Activated T-helper 1 cell treated with anti-CD3 and anti-CD28 coated beads, Interleukin-12 subunit alpha, Interleukin-12 subunit beta, Interleukin-2, Interleukin-4 antibody, amounts not matched to agents 30 ng/mL and 10 ng/mL and 1 ng/mL, durations not matched to agents 14 hours and 24 hours and 36 hours (primary cell): ENCODE measurements at places on chromosomes 4 and X.

GRCh38 chr4:36269101-36269500 lies 12.3 kb upstream of the DTHD1 start:
- peak; percentile 59 for DNase-seq

GRCh38 chr4:13907255-13907751 lies 279.8 kb upstream of the BOD1L1 start:
- DNase-seq: no peak

GRCh38 chr4:138802499-138802898 lies 213.1 kb upstream of the NOCT start:
- DNase-seq: no peak

GRCh38 chr4:30821275-30821674 lies 101.1 kb downstream of the PCDH7 start:
- DNase-seq: no peak

- peak; percentile 21 for DNase-seq
Measured at GRCh38 chr4:162163892-162164759, at the start of gene FSTL5. Gene FSTL5, minus strand, starts transcription at chr4:162164000. Its CDS starts 52,604 bp downstream, at chr4:162111396.

GRCh38 chr4:128768373-128768996 lies 41.0 kb upstream of the JADE1 start:
- DNase-seq: no peak

DNA sequence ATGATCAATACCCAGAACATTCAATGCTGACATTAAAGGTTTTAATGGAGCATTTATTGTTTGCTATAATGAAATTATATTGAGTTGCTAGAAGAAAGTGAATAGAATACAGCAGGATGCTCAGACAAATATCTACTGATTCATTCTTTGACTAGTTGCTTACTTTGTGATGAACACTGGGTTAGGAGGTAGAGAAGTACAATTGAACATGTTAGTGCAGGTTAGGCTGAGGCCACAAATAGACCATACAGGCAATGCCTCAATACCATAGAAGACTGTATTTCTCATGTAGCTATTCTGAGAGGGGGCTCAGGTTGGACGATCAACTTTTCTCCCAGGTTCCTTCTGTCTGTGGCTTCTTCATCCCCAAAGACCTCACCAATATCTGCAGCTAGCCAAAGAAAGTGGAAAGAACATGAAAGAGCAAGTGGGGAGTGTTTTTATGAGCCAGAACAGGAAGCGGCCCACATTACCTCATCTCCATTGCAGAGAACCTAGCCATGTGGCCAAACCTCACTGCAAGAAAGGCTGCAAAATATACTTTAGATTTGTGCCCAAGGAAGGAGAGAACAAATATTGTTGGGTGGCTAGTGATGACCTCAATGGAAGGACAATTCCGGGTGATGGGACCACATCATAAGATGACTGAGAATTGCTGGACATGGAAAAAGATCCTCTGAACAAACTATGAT lies 180.3 kb upstream of the GATB start:
- DNase-seq: no peak

DNA sequence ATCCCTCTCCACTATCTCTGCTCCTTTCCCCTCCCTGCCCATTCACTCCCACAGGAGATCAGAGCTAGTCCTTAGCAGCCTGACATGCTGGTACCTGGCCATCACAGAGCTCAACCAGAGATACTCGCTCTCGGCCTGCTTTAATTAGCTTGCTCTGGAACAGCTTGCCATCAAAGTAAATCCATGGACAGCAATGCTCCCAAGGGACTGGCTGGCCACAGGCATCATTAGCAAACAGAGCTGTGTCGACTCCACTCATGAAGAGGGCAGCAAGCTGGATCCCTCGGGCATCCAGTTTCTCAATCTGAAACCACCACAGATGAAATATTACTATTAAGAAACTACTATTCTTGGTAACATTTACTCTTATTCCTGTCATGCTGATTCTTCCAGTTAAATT lies 43.4 kb upstream of the PHF8 start:
- no peak for DNase-seq

DNA sequence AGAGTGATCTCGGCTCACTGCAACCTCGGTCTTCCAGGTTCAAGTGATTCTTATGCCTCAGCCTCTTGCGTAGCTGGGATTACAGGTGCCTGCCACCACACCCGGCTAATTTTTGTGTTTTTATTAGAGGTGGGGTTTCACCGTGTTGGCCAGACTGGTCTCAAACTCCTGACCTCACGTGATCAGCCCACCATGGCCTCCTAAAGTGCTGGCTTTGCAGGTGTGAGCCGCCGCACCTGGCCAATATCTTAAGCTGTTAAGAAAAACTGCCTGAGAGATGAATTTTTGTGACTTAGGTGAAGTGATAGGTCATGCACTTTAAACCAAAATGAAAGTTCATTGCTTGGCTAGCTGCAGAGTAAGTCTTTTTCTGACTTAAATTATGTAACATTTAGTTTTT lies 5.8 kb downstream of the KDM6A start:
- no peak for DNase-seq

DNA sequence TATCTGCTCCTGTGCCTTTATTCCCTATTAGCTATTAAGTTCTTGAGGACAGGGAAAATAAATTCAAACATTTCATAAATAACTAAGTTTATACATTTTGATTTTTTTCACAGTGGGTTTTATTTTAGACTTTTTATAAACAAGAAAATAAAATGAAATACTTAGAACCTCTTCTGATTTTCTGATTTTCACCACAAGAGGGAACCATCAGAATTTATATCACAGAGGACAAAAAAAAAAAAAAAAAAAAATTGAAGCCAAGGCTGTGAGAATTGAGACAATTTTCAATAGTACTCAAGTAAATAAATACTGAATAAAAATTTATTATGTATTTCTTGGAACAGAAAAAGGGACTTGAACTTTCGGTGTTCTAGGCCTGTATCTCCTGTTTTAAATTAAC lies 288.1 kb downstream of the SH3BGRL start:
- no peak for DNase-seq

DNA sequence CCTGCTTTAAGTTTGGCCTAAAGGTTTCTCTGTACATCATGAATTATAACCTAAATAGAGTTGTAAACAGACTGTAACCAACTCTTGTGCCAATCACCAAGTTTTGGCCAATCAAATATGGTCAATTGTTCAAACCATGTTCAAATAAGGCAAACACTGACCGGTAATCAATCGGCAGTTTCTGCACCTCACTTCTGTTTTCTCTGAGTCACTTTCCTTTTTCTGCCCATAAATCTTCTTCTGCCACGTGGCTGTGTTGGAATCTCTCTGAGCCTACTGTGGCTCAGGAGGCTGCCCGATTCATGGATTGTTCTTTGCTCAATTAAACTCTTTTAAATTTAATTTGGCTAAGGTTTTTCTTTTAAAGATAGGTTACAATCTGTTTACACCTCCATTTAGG lies 16.5 kb upstream of the ENPP6 start:
- no peak for DNase-seq

- no peak for DNase-seq
Measured at GRCh38 chrX:16205840-16206239, 38.6 kb downstream of the MAGEB17 start.

GRCh38 chrX:147069926-147070325 lies 255.4 kb upstream of the CXorf51A start:
- DNase-seq: no peak

DNA sequence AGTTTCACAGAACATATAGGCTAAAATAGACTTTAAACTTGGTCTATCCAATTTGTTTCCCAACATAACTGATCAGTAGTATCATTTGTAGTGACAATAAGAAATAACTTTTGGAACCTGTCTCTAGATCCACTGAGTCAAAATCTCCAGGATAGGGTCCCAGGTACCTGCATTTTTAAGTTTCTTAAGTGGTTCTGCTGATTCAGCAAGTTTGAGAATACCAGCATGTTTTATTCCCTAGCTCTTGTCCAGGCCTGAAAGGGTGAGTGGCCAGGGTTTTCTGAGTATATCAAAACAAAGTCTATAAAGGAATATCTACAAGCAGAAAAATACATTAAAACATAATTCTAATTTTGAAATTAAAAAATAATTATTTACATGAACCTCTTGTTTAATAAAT lies 573.1 kb upstream of the POU3F4 start:
- DNase-seq: no peak

DNA sequence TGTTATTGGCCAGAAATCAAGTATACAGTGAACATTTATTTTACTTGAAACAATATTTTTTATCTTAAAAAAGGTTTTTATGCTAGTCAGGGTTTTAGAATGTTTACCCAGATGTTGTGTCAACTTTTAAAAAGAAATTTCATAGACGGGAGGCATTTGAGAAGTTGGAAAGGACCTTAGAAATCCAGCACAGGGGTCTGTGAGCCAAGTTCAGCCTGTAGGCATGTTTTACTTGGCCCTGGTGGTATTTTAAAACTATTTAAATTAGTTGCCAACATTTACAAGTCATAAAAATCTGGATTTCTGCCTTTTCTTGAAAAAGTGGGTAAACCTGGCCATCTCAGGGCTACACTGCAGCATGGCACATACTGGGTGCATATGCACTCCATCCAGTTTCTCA lies 25.5 kb upstream of the FHL1 start:
- DNase-seq: no peak

GRCh38 chrX:39630344-39630743 lies 467.4 kb downstream of the BCOR start:
- no peak for DNase-seq

GRCh38 chr4:181858741-181859140 lies 384.5 kb upstream of the TENM3 start:
- DNase-seq: no peak

GRCh38 chrX:46554942-46555341 lies 9.7 kb upstream of the ZNF674 start:
- DNase-seq: no peak

GRCh38 chr4:47914926-47915237 lies 499 bp upstream of the NFXL1 start:
- DNase-seq: no peak

DNA sequence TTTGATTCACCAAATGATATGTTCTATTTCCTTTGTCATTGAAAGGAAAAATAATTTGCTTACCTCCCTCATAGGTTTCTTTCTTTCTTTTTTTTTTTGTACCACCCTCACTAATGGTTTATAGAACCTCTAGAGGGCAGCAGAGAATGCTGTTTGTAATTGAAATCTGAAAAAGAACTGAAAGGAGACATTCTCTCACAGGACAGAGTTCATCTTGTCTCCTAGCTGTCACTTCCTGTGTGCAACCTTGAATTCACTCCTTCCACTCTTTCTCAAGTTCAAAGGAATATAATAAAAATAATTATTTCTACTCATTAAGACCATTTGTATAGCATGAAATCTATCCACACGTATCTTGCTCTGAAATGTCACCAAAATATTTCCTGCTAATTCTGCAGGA lies 51.0 kb downstream of the GUCY1B1 start:
- DNase-seq: no peak
